ENCODE measurements at places on chromosomes 3 and 15.

DNA sequence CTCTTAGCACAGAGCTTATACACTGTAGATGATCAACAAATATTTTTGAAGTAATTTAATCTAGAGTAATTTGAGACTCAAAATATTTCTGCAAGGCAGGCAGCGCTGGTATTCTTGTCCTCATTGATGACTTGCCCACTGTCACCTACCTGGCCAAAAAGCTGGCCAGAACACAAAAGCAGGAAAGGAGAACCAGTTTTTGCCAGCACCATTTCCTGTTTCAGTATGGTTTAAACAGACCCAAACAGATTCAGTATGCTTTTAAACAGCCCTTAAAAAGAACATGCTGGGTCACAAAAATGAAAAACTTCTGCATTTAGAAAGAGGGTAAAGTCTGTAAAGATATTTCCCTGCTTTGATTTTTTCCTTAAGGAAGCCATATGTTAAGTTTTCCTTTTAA, 42.3 kb upstream of the ZNF280D start:
- DNase-seq = no peak

DNA sequence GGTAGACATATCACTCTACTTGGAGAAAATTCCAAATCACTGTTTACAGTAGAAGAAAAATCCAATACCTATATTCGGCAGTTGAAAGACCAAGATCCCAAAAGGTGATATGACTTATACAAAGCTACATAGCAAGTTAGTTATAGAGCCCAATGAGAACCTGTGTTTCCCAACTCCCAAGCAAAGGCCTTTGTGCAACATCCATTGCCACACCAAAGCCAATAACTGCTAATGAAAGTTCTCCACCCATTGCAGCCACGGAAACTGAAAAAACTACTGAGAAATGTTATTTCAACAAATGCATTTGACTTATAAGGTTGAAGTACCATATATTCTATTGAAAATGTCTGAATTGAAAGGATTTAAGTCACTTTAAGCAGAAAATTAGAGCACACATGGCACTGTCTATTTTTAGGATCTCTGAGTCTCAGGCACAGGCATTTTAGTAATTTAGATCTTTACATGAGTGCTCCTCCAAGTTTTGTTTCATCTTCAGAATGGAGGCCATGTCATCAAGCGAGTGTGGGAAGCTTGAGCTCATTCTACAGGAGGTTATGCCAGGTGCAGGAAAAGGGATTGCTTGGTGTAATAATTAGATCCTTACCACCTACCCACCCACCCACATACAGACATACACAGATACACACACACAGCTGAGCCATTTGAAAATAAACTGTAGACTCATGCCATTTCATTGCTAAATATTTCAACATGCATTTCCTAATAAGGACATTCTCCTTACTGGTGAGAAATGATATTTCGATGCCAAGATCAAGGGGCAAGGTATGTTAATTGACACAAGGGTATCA, 19.7 kb upstream of the ANO10 start:
- DNase-seq = no peak

GRCh38 chr3:141431411-141432378, 55.1 kb upstream of the RASA2 start:
- no peak for DNase-seq

GRCh38 chr15:44654858-44655257, 8.6 kb downstream of the SPG11 start:
- no peak for DNase-seq

DNA sequence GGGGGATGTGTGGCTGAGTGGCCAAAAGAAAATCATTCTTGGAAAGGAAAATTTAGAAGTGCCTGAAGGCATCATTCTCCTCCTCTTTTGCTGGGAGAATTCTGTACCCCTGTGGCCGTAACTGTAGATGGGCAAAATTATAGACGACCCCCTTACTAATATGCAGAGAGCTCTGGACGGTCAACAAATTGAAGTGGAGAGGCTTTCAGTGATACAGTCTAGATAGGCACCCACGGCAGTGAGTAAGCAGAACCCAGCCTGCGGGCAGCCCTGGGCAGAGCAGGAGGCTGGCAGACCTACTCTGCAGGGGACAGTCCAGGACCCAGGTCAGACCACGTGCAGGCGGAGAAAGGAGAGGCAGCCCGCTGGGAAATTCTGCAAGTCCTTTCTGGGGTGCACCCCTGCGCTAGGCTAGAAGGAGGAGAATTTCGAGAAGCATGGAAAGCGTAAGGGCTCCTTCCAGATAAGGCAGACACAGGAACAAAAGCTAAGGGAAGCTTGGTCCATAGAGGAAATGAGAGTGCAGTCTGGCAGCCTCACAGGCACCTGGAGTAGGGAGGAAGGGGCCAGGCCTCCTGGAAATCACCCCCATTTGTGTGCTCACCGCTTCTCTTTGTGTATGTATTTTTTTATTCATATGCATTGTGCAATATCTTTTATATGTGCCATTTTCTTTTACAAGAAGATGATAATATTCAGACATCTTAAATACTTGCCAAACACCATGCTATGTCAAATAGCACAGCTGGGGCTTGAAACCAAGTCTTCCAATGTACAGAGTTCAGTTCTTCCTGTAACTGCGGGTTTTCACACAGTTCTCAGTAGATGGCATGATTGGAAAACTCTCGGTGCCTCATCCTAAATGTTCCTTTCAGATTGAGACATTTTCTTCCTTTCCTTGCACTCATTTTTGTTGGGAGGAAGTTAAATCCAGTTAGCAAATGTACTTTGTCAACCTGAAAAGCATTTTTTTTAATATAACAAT, 40.2 kb downstream of the LRRK1 start:
- DNase-seq = no peak
